ENCODE measurements at places on chromosomes 5 and 9.

GRCh38 chr5:57836921-57837320 is 354.3 kb upstream of the ACTBL2 start:
- no peak for DNase-seq

- DNase-seq: no peak
These were observed 124.8 kb downstream of the COL23A1 start for GRCh38 chr5:178465228-178465860.

DNA sequence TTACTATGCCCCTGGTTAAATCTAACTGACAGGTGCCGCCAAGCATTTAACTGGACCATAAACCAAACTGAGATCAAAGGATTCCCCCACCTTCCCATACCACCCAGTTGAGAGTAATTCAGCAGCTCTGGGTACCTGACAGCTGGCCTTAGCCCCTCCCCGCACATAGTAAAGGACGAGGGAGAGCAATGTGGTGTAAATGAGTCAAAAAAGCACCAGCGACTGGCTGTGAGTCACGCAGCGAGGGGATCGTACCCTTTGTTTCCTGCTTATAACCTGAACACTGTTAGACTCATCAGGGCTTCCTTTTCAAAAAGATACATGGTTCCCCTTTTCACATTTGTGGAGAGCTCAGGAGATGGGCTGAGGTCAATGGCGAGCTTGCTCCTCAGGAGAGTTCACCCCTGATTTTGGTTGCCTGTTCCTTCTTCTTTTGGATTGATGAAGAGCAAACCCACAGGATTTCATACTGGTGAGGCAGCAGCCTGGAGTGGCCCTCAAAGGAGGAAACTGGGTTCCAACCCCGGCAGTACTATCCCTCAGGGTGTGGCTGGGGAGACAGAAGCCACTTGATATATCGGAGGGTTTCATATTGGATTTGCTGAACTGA is 71.5 kb downstream of the ANKRD33B start:
- no peak for DNase-seq

DNA sequence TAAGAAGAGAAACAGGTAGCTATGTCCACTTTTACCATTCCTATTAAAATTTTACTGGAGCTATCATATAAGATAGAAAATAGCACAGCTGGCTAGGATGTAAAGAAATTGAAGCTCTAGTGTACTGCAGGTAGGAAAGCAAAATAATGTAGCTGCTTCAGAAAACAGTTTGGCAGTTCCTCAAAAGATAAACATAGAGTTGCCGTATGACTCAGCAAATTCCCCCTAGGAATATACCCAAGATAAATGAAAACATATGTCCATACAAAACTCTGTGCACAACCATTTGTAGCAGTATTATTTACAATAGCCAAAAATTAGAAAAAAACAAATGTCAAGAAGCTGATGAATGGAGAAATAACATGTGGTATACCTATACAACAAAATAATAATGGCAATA is 64.6 kb upstream of the SHISAL2B start:
- DNase-seq: no peak

- no peak for DNase-seq
These were observed 22.2 kb downstream of the SH3GL2 start for GRCh38 chr9:17600962-17601593.

DNA sequence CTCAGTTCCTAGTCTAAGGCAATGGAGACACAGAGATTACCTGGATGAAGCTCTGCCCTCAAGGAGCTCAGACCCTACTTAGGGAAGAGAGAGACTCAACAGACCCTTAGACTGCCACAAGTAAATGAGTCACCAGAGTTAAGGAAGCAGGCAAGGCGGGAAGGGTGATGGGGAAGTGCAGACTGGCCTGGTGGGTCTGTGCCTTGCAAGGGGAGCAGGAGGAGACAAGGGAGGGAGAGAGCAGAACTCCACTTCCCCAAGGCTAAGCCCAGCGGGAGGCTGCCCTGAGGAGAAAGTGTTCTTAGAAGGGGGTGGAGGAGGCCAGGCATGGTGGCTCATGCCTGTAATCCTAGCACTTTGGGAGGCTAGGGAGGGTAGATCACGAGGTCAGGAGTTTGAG is 83.7 kb downstream of the HRH2 start:
- no peak for DNase-seq

- DNase-seq: no peak
These were observed 505 bp downstream of the CREB3 start for GRCh38 chr9:35732800-35733541.

- DNase-seq: no peak
These were observed 263.0 kb downstream of the PDZD2 start for GRCh38 chr5:31901807-31902530.

GRCh38 chr5:170731052-170731451 is 52.5 kb upstream of the GABRP start:
- no peak for DNase-seq

- no peak for DNase-seq
These were observed 98.6 kb downstream of the RXRA start for GRCh38 chr9:134424818-134425217.

DNA sequence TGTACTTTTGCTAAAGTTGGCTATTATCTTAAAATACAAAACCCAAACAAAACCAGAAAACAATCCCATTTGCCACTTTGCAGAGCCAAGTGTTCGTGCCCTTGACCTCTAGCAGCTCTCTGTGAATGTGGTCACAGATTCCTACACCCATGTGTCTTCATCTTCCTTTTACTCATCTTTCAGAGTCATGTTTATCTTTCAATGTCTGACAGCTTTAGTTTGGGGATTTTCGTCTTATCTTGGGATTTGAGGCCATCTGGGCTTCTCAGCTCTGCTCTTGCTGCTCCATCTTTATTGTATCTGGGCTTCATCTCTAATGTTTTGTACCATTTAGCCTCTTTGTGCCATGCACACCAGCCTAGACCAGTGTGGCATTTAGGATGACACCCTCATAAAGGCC is 81.0 kb downstream of the DAPK1 start:
- no peak for DNase-seq

DNA sequence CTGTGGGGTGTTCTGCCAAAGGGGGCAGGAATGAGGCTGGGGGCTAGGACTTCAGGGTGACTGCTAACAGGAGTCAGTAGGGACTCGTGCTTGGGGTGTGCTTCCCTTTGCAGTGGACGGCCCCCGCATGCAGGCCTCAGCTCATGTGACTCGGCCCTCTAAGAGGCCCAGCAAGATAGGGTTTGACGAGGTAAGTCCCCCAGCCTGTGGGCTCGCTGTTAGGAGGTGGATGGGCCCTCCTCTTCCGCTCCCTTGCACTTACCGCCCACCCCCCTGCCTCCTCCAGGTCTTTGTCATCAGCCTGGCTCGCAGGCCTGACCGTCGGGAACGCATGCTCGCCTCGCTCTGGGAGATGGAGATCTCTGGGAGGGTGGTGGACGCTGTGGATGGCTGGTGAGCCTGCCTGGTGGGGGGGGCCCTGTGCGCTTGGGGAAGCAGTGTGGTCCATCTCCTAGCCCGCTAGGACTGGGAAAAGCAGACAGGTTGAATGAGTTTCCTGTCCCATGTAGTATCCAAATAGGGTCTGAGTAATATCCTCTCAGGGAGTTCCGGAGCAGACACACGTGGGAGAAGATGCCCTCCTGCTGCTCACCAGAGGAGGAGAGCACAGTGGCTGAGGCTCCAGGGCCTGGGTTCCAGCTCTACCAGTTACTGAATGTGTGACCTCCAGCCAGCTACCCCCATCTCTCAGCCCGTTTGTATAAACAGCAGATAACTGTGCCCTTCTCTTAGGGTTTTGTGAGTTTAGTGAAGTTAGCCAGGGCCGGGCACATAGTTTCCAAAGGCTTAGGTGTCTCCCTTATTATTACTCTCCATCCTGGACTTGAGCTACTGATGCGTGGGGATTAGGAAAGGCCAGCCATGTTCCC is 8.2 kb downstream of the CERCAM start:
- DNase-seq: no peak

DNA sequence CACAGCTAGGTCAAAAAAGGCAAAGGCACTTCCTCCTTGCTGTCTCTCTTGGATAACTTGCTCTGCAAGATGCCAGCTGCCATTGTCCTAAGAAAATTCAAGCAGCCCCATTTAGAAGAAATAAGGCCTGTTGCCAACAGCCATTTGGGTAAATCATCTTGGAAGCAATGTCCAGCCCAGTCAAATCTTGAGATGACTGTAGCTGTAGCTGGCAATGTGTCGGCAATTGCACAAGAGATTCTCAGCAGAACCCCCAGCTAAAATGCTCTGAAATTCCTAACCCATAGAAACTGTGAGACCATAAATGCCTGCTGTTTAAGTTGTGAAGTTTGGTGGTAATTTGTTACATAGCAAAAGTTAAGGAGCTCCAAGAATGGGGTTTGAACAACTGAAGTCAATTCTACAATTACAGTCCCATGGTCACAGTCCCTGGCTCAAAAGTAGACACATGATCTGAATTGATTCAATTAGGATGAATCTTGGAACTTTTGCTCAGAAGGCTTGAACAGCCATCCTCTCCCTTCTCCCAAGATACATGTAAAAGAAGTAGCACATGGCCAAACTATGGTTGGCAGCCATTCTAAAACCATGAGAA is 151.1 kb downstream of the MPDZ start:
- no peak for DNase-seq

- DNase-seq: no peak
These were observed 218.9 kb downstream of the NXNL2 start for GRCh38 chr9:88753691-88754367.

- no peak for DNase-seq
These were observed 2.3 kb upstream of the PLK2 start for GRCh38 chr5:58462154-58462553.

DNA sequence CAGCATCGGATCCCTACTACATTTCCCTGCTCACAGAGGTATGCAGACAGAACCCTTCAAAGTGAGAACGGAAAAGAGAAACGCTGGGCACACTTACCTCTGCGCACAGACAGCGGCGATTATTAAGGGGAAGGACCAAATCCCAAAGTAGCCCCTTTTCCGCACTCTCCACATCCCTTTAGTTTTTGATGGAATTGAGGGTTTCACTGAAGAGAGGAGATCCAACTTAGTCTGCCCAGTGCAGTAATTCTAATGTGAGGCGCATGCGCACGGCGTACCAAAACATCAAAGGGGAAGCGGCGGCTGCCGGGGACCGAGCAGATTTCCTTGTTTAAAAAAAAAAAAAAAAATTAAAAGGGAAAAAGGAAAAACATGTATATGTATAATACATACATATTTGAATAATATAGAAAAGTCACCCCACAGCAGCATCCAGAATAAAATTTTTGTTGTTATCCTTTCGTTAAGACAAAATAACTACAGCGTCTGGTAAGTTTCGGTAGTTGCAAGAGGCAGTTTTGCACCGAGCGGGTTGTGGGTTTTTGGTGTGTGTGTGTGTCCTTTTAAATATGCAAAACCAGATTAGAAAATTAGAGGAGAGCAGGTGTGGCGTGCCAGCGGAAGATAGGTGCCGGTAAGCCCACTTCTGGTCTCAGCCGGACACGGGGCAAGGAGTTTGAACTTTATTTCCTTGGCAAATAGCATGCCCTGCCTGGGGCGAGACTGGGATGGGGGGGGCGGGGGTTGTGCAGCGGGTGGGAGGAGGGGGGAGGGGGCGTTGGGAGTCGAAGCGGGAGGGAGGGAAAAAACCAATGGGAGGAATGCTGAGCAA is at the start of gene GABRB2:
Gene GABRB2 (minus strand): TSS at position 256 of the 832 bp plus-strand sequence. CDS start 82 bp downstream, at position 174.
- no peak for DNase-seq

DNA sequence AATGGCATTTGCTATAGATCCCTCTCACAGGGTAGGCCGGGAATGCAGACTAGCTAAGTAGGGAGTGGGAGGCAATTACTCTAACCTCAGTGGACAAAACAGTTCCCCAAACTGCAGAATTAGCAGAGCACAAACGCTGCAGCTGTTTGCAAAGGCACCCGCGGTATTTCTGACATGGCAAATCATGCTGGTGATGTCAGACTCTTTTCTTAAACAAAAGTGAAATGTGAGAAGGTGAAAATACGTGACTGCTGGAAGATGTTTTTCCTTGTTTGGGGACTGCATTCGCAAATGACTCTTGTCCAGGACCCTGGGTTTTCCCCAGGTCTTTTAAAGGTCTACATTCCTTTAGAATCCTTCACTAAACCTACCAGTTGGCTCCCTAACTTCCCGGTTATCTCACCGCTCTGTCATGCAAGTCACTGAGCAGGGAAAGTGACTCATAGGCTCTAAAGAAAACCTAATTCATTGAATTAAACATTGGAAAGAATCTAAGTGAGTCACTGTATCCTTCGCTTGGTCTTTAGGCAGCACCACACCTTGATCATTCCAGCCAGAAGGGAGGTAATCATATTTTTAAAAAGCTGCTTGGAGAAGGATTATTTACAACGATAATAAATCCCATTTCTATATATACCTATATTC is 91.5 kb upstream of the DNAH5 start:
- DNase-seq: peak; percentile 54

DNA sequence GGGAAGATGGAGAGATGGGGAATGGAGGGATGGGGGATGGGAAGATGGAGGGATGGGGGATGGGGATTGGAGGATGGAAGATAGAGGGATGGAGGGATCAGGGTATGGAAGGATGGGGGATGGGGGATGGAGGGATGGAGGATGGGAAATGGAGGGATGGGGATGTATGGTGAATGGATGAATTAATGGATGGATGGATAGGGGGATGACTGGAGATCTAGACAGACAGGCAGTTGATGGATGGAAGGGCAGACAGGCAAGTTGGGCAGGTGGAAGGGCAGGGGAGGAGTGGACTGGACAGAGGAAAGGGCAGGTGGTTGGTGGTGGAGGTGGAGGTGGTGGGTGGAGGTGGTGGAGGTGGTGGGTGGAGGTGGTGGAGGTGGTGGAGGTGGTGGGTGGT is 167.2 kb downstream of the C9orf50 start:
- DNase-seq: no peak

GRCh38 chr9:109035684-109036423 is 22.6 kb upstream of the CTNNAL1 start:
- no peak for DNase-seq

DNA sequence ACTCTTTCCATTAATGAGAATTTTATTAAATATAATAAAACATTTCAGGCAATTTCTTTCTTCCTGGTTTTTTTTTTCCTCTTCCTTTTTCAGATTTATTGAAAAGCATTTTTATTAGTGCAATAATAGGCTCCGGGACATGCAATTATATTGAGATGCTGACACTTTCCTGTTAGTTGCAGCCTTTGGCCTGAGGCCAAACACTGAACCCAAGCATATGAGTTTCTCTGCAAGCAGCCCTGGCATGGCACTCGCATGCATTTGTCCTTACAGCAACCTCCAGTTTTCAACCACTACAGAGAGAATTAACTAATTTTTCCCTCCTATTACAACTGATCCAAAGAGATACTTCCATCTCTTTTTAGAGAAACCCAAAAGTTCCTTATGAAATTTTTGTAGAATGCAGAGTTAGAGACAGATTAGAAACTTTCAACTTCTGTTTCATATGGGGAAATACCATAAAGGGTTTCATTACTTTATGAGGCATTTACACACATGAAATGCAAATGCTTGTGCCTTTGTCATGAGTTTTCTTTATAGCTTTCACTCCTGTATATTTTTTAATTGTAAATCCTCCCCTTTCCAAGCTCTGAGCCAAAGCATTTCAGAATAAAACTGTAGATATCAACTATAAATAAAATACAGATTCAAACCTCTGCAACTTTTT is 183.0 kb downstream of the CETN3 start:
- no peak for DNase-seq

DNA sequence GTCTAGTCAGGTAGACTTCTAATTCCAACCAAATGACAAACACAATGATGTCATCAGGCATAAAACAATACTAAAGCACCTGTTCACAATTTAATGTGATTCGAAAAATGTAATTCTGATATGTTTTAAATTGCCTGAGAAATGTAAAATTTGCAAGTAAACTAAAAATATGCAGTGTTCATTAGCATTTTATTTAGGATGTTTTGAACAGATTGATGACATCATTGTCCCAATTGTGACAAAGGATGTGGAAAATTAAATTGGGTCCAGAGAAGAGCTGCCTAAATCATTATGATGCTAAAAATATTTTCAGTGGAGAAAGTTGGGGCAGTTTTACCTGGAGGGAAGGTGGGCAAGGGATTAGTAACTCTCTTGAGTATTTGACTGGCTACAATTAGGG is 86.5 kb downstream of the CFAP90 start:
- no peak for DNase-seq
